ENCODE measurements at places on chromosomes 3 and 15.

DNA sequence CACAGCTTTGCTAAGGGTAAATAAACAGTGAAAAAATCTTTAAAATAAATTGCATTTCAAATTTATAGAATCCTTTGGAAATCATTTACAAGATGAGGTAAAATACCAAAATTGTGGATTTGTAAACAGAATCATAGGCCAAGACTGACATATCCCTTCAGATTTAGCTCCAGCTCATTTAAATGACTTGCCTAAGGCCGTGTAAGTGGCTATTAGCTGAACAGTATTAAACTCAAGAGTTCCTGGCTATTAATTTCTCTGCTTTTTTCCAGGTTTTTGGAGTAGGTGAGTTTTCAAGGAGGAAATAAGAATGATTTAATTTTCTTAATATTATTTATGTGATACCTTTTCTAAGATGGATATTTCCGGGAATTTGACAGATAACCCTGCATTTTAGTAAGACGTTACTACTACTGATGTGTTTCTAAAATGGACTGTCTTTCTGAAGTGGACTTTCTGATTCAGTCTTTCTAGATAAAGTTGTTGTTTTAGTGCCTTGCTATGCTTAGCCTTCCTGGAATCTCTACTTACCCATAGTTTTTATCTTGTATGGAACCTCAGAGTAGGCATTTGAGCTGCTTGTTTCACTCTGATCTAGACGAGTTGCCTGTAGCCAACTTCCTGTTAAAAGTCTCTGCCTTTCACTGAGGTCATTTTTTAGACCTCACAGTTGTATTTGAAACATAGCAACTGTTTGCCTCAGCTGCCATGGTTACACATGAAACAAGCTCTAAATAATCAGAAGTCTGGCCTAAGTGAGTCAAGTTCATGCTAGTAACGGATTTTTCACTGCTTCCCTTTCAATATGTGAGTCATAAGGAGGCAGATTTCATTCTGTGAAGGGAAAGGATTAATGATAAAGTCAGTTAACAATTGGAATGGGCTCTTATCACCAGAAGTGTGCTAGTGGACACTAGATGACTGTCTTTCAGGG is 127.0 kb downstream of the KLHL25 start:
- DNase-seq: no peak

- DNase-seq: no peak
Observed at GRCh38 chr3:71566776-71567175, 16.8 kb downstream of the FOXP1 start.

GRCh38 chr3:42545284-42545900 is 36.4 kb downstream of the SEC22C start:
- DNase-seq: no peak

GRCh38 chr3:124619887-124620599 is 110.2 kb upstream of the UMPS start:
- DNase-seq: no peak

DNA sequence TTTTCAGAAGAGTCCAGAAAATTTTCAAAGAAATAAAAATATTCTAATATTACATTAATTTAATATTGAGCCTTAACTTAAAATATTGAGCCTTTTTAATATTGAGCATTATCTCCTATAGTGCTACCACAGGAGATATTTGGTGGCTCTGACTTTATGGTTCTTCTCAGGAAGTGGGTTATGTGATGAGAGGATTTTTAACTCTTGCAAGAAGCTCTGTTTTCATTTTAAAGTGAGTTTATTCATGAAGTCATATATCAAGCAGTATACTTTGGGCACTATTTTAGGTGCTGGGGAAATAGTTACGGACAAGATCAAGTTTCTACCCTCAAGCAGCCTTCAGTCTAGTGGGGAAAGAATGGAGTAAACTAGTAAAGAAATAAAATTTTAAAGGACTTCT is 13.4 kb upstream of the MBNL1 start:
- DNase-seq: no peak

All from NCI-H187 (cell line).